ENCODE measurements at places on chromosomes 5 and 9.

- H3K4me1 ChIP-seq, result no peaks in the 10 kb centered on the region
- no peaks in the 10 kb centered on the region for H3K36me3 ChIP-seq
- peaks cover 3% of the 10 kb centered on the region for H3K27me3 ChIP-seq
- H3K4me3 ChIP-seq, result no peak overlapping the region
Measured at GRCh38 chr5:132055808-132056609, 4.4 kb upstream of the IL3 start.

DNA sequence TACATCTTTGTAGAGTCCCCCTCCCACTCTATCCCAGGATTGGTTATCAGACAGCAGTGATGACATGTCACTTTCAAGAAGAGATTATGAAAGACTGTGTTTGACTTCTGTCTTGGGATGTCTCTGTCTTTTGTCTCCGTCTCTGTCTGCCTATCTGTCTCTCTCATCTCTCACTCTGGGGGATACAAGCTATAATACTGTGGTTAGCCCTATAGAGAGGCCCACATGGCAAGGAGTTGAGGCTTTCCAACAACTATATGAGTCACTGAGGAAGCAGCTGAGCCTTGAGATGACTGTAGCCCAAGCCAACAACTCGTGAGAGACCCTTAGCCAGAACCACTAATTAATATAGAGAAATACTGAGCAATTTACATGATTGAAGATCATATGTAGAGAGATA lies 284.8 kb downstream of the PDE4D start:
- no peak overlapping the region for H3K27ac ChIP-seq
- peaks cover 5% of the 10 kb centered on the region for H3K4me1 ChIP-seq
- no peaks in the 10 kb centered on the region for H3K36me3 ChIP-seq

- H3K4me1 ChIP-seq, result peaks cover 12% of the 10 kb centered on the region
- H3K27ac ChIP-seq, result no peak overlapping the region
- DNase-seq, result no peak
- H3K4me3 ChIP-seq, result no peak overlapping the region
Measured at GRCh38 chr5:149645236-149645635, 63.9 kb downstream of the ARHGEF37 start.

- DNase-seq, result no peak
- no peaks in the 10 kb centered on the region for H3K27me3 ChIP-seq
- H3K4me3 ChIP-seq, result no peak overlapping the region
- H3K4me1 ChIP-seq, result no peaks in the 10 kb centered on the region
- no peaks in the 10 kb centered on the region for H3K36me3 ChIP-seq
- H3K27ac ChIP-seq, result no peak overlapping the region
Measured at GRCh38 chr5:18023275-18023674, 389.0 kb downstream of the TAF11L14 start.

DNA sequence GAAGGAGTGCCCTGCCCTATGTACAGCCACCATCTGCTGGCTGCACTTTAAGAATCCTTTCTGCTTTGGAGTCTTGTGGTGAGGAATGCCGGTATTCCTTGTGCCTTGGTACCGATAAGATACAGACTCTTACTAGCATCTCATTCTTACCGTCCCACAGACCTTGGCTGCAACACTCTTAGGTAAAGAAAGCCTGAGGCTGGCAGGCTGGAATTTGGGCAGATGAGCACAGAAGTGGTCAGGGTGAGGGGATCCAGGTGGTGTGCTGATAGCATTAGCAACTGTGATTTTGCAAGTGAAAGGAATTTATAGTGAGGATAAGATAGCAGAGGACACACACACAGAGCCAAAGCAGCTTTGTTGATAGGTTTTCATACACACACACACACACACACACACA lies 198.1 kb downstream of the ENC1 start:
- no peak overlapping the region for H3K27ac ChIP-seq
- H3K4me3 ChIP-seq, result no peak overlapping the region
- no peak for DNase-seq
- no peaks in the 10 kb centered on the region for H3K27me3 ChIP-seq

Data from psoas muscle (tissue), 8 donors.